Activated CD4-positive, alpha-beta T cell treated with anti-CD3 and anti-CD28 coated beads, Interleukin-2, amount 50 U/mL, for 16 hours (primary cell): ENCODE measurements at places on chromosomes 12 and 14.

DNA sequence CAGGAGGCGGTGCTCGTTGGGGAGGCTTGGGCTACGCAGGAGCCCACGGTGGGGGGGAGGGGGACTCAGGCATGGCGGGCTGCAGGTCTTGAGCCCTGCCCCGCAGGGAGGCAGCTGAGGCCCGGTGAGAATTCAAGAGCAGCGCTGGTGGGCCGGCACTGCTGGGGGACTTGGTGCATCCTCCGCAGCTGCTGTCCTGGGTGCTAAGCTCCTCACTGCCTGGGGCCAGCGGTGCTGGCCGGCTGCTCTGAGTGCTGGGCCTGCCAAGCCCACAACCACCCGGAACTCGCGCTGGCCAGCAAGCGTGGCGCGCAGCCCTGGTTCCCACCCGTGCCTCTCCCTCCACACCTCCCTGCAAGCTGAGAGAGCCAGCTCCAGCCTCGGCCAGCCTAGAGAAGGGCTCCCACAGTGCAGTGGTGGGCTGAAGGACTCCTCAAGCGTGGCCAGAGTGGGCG is 3.2 kb downstream of the METTL25 start:
- DNase-seq, result no peak

GRCh38 chr14:93036652-93037345 is 78.9 kb downstream of the ITPK1 start:
- no peak for DNase-seq

GRCh38 chr14:90412058-90412457 is 15.2 kb downstream of the CALM1 start:
- DNase-seq, result no peak

- no peak for DNase-seq
These were observed 25.6 kb downstream of the SPATA7 start for GRCh38 chr14:88411039-88411438.

GRCh38 chr14:80419345-80419744 is 208.0 kb upstream of the DIO2 start:
- DNase-seq, result no peak

- DNase-seq, result peak; percentile 8
These were observed 389.7 kb upstream of the FAR2 start for GRCh38 chr12:28759333-28759732.

DNA sequence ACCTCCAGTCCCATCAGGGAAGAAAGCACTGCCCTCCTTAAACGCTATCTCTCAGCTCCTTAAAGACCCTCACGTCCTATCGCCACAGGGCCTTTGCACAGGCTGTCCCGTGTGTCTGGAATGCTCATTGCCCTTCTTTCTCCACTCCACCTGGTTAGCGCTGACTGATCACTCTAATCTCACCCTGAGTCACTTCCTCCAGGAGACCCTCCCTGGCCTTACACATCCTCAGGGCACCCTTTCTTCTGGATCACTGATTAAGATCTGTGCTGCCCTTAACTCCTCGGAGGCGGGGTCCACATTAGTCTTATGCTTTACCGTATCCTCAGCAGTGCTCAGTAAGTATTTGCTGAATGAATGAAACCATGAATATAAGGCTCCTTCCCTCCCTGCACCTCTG is 94.7 kb downstream of the SYNE3 start:
- DNase-seq, result no peak

DNA sequence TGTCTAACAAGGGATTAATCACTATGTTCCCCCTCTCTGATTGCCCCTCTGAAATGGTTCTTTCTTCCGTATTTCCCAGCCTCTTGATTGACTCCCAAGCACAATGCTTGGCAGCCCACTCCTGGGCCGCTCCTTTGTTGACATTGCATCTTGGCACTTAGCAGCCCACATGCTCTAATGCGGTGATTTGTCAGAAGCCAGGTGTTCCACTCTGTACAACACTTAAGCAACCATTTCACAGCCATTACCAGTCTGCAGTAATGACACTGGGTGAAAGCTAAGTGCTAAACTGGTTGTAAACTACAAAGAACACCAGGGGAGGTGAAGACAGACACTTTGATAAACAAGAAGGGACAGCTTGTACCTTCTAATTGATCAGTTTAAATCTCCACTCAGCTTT is 353.5 kb downstream of the TMEM132D start:
- DNase-seq, result no peak

DNA sequence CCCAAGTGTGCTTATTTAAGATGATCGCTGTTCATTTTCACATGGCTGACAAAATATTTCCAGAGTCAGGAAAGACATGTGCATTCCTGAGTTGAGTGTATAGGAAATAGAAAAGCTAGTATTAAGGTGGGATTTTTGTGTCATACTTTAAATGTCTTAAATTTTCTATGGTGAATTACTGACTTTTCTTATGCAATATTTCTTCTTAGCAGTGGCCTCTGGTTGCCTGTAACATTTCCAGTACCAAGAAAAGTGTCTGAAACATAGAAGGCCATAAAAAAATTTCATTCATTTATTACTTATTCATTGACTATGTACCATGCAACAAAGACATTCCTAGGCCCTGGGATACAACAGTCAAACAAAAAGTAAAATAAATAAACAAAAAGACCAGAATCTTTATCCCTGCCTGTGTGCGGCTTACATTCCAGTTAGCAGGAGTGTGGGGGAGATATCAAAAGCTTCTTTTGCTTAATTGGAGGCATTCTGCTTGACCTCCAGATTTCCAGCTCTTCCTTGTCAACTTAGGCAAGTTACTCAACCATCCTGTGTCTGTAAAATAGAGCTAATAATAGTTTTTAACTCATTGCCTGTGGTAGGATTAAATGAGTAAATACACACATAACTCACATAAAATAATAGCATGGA is 216.3 kb upstream of the FLRT2 start:
- no peak for DNase-seq
